ENCODE measurements at places on chromosomes 16 and 17.

DNA sequence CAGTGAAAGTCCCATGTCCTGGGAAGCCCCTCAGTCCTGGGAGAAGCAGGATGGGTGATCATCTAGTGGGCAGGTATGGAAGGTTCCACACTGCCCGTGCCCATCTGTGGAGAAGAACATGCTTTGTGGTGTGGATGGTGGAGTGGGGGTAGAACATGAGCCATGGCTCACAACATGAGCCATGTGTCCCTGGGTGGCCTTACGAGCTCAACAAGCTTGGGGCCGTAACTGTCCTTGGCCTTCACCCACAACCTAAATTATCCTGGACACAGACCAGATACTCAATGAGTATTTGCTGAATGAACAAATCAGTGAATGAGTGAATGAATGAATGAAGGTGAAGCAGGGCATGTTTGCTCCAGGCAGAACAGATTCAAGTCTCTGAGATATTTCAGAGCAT, 13.5 kb downstream of the SOX8 start:
- DNase-seq, result no peak

DNA sequence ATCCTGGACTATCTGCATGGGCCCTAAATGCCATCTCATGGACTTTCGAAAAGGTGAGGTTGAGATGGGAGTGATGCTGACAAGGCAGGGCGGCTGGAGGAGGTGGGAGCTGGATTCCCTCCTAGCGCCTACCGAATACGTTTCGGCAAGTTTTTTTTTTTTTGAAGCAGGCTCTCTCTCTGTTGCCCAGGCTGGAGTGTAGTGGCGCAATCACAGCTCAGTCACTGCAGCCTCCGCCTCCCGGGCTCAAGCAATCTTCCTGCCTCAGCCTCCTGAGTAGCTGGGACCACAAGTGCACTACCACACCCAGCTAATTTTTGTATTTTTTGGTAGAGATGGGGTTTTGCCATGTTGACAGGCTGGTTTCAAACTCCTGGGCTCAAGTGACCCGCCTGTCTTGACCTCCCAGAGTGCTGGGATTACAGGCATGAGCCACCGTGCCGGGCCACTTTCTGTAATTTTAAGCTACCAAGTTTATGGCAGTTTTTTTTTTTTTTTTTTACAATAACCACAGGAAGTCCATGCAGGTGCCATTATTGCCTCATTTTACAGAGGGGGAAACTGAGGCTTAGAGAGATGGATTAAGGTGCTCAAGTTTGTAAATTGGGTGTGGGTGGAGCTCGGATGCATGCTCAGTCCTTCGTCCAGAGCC, 246.4 kb downstream of the PRKCA start:
- DNase-seq, result no peak

DNA sequence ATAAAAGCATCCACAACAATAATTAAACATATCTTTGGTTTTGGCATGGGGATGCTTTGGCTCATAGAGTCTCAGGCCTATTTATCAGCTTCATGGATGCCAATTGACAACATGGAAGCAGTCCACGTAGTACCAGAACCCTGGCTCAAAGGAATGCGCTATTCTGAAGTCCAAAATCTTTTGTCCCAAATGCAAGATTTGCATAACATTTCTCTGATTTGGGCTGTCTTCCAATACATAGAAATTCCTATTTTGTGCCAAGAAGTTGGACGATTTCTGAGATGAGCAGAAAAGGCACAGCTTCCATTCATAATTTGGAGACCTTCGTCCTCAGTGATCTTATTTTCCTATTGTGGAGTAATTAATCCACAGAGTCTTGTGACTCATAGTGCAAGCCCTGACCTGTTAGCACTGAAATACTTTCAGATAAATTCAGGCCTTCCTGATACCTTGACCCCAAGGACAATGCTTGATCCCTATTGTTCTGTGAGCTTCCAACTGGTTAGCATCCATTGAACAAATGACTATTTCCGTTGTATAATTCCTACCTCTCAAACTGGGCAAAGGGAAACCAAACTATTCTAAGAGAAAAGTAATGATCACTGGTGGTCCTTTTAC, 78.4 kb upstream of the CDH11 start:
- no peak for DNase-seq

DNA sequence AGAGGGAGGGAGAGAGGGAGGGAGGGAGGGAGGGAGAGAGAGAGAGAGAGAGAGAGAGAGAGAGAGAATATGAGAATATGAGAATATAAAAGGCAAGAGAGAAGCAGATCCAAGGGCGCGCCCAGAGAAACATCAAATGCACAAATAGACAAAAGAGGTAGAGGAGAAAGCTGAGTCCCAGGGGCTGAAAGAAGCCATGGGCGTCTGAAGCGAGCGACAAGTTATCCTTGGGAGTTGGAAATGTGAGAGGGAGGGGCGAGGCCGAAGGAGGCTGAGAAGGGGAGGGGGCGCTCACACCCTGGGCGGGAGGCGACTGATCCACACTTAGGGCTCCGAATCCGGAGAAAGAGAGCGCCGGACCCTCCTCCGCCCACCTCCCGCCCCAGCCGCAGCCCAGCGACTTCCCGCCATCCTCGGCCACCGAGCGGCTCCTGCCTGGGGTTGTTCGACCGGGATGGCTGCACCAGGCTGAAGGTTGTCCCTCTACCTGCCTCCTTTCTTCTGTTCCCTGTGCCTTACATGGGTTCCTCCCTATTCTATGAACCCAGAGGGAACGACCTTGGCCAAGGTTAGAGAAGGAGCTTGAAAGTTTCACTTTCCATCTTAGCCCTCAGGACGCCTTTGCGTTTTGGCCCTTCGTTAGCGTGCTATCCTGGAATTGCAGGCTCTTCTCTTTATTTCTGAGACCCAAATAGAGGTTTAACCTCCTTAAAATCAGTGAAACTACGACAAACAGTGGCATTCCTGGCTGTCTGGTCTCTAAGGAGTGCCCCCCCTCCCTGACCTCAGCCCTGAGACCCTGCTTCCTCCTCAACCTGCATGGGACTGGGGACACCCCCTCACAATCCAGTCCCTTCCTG, 21.2 kb upstream of the HOXB9 start:
- peak; percentile 41 for DNase-seq

- DNase-seq, result no peak
These were observed 17.3 kb downstream of the RABEP1 start for GRCh38 chr17:5299383-5299782.

GRCh38 chr16:73048292-73049080, 558 bp upstream of the ZFHX3 start:
- DNase-seq, result peak; percentile 32

DNA sequence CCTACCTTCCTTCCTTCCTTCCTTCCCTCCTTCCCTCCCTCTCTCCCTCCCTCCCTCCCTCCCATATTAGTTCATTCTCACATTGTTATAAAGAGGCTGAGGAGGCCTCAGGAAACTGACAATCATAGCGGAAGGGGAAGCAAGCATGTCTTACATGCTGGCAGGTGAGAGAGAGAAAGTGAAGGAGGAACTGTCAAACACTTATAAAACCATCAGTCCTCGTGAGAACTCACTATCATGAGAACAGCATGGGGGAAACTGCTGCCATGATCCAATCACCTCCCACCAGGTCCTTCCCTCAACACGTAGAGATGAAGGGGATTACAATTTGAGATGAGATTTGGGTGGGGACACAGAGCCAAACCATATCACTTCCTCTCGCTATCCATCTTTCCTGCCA, 281.6 kb upstream of the FOXF1 start:
- DNase-seq, result no peak

DNA sequence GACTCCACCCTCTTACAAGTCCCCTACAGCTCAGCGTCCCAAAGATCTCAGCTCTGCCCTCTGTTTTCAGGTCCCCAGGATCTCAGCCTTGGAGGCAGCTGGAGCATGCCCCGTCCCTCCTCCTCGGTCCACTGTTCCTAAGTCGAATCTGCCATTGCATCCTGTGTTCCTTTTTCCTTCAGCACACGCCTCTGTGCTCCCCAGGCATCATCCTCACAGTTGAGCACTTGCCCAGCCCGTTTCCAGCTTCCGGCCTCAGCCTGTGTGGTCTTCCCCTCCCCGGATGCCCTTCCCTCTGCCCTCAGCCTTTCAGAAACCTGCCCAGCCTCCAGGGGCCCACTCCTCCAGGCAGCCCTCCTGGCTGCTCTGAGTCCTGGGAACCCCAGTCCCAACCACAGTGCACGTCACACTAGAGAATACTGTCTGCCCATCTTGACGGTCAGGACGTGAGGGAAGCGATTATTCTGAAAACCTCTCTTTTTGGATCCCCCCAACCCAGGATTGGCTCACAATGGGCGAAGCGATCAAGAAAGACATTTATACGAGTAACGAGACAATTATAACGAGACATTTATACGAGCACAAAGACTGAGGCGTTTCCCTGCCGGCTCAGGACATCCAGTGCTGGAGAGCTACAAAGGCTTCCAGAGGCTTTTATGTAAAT, 41.4 kb downstream of the RPH3AL start:
- no peak for DNase-seq

DNA sequence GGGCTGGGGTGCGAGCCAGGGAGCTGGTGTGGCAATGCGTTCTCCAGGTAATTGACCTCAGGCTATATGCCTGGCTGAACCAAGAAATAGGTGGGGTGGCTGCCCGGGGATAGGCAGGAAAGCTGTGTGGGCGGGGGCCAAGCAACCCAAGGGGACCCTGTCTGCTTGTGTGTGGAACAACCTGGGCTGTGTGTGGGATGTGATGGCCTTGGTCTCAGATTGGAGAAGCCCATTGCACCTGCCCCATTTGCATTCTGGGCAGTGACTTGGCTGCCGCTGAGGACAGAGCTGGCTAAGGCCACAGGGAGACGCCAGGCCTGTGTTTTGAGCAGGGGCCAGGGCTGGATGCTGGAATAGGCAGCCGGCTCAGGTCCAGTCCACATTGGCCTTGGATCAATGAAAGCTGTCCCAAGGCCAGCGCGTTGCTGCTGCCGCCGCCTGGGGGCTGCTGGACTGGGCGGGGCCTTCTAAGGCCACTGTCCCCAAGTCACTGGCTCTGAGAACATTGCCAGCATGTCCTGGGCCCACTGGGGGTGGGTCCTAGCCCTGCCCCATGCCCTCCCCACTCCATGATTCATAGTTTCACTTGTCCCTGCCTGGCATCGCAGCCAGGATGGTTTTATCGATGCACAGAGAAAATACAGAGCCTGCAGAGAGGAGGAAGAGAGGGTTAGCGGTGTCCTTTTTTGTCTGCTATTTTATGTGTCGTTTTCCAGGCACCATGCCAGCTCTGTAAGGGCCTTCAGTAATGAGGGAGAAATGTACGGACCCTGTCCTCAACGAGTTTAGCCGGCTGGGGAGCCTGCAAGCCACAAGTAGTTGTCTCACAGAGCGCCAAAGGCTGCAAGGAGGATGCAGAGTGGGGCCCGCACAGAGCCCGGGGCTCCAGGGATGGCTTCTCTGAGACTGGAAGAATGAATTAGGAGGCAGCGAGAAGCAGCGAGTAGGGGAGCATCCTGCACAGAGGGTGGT, 43.9 kb downstream of the NKD1 start:
- DNase-seq, result peak; percentile 22

DNA sequence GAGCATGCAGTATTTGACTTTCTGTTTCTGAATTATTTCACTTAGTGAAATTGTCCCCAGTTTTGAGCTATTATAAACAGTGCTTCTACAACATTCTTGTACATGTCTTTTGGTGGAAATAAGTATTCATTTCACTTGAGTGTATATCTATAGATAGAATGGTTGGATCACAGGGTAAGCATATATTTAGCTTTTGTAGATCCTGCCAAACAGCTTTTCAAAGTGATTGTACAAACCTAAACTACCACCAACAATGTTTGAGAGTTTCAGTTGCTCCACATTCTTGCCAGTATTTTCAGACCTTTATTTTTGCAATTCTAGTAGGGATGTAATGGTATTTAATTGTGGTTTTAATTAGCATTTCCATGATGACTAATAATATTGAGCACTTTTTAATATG, 91.6 kb downstream of the CCT6B start:
- DNase-seq, result no peak

DNA sequence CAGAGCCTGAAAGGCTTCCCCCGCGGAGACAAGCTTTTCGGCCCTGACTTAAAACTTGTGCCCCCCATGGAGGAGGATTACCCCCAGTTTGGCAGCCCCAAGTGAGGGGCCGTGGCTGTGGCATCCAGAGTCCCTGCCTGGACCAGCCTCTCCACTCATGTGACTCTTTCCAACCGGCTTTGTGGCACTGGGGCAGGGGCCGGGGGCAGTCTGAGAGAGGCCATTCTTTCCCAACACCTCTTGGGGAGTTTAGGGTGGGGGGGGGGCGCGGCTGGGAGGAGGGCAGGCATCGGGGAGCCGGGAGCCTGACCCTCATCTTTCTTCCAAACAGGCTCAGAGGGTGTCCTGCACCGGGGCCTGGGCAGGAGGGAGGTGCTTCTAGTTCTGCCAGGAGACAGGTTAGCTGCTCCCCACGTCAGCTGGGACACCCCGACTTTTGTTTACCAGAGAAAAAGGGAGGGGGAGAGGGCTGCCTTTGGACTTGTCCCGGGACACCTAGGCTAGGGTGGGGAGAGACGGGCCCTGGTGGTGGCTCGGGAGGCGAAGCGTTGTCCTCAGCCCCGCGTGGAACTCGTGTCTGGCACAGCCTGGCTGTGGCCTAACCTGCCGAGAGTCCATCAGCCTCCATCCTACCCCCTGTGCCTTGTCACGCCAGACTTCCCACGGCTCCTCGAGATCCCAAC, 7.3 kb upstream of the SERPINF1 start:
- DNase-seq, result no peak

- no peak for DNase-seq
These were observed 21.4 kb upstream of the IRX6 start for GRCh38 chr16:55302635-55303034.

GRCh38 chr17:14080847-14081251, 11.5 kb downstream of the COX10 start:
- DNase-seq, result no peak

- DNase-seq, result peak; percentile 41
These were observed 140.3 kb upstream of the ERCC4 start for GRCh38 chr16:13779676-13780075.

DNA sequence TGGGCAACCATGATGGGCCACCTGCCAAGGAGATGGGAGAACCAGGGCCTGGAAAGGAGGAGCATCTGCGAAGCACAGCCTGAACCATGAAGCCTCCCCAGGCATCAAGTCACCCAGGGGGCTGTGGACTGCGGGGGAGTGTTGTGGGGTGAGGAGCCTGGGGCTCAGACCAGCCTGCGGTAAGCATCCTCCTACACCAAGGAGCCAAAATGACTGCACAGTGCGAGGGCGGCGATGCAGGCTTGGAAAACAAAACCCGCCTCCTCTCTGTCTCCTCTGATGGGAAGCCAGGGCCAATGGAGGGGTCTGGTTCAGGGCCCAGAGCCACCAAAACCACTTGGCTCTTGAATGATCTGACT, 18.1 kb upstream of the MAF start:
- DNase-seq, result no peak

DNA sequence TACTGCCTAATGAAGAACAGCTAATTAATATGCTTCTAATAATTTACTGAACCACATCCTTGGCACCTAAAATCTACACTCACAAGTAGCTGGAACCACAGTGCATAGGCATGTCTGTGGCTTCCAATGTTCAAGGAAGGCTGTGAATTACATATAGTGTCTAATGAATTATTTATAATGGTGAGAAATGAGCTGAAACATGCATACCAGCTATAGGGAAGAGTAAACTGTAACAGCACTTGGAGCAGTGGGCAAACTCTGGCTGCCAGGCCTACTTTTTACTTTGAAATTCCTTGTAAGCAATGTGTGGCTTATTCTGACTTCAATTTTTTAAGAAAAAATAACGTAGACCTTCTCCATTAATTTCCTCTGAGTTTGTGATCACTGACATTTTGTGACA, 953.2 kb upstream of the CDH8 start:
- no peak for DNase-seq

GRCh38 chr17:13003454-13003851, 14.4 kb downstream of the ELAC2 start:
- DNase-seq, result no peak

- DNase-seq, result no peak
These were observed 548 bp downstream of the TBX2 start for GRCh38 chr17:61400066-61400716.

Data from SHP77 (cell line).